ENCODE measurements at places on chromosomes 4 and X.

DNA sequence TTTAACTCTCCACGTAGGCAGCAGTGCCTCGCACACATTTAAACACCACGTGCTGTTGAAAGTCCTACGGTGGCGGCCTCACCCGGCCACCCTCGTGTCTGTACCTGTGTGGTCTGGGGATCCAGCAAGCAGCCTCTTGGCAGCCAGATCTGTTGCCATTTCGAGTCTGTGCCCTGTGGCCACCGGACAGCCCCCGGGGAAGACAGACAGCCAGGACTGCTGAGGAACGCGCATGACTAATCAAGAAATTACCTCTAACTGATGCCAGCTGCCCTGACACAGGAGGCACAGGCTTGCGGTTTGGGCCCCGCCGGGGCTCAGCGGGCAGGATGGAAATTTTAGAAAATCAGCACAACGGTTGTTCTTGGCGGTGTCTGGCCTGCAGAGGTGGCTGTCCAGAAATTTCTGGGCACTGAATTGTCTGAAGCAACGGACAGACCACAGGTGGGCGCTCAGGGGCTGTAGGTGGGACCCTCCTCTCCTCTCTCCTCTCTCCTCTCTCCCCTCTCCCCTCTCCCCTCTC is 15.6 kb upstream of the ASMTL start:
- DNase-seq, result no peak

GRCh38 chr4:94409962-94410361 is 41.8 kb upstream of the PDLIM5 start:
- no peak for DNase-seq

- DNase-seq, result no peak
Measured at GRCh38 chr4:79455216-79455615, 47.2 kb upstream of the GK2 start.

GRCh38 chr4:92305148-92305877 is 1.5 kb downstream of the GRID2 start:
- peak; percentile 74 for DNase-seq

DNA sequence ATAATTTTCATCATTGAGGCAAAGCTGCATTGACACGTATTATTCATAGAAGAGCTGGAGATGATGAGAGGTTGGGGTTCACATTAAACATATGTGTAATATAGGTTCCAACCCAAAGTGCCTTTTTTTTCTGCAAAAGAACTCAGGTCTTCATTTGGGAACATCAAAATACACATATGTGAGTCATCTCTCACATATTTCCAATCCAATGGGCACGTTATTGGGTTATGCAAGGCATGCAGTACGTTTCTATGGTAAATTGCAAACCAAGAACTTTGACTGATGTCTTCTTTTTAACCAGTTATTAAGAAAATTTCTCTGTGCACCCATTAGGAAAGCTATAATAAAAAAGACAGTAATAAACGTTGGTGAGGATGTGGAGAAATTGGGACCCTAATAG is 150.3 kb upstream of the FAM9B start:
- DNase-seq, result no peak

GRCh38 chrX:6292599-6292998 is 63.9 kb upstream of the NLGN4X start:
- DNase-seq, result peak; percentile 3

DNA sequence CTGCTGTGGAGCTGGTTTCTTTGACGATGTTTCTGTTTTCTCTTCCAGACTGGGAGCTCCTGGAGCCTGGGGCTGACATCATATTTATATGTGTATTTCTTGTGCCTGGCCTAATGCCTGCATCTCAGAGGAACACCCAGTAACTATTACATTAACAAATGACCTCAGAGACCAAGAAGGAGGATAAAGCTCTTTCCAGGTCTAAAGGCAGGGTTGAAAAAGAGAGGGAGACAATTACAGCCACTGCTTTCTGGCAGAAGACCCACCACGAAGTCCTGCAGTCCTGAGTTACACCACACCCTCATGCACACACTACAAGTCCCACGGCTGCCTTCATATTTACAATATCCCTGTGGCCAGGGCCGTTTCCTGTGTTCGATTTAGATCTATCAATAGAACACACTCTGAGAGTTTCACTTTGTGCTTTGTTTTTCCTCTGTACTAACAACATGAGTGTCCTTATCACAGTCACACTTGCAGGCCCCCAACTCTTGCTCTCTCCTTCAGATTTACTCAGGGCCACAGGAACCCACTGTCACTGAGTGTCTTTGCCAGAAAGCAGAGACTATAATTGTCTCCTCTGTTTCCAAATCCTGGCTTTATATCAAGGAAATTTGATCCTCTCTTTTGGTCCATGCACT is 535.5 kb downstream of the MID1IP1 start:
- no peak for DNase-seq

DNA sequence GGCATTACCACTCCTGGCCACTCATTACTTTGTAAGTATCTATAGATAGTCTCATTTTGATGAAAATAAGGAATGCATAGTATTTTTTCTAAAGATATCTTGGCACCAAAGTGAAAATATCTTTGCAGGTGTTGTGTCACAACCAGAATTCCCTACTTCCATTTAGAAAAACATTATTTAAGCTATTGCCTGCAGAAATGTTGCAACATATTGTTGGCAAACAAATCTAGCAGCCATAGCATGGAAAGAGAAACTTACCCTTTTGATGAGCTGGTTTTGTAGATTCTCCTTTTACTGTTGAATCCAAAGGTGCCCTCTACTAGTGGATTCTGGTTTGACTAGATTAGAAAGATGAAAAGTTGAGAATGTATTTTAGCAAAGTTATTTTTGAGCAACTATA is 138.8 kb downstream of the AREG start:
- DNase-seq, result no peak

- DNase-seq, result no peak
Measured at GRCh38 chrX:48560681-48561080, 13.6 kb upstream of the RBM3 start.

DNA sequence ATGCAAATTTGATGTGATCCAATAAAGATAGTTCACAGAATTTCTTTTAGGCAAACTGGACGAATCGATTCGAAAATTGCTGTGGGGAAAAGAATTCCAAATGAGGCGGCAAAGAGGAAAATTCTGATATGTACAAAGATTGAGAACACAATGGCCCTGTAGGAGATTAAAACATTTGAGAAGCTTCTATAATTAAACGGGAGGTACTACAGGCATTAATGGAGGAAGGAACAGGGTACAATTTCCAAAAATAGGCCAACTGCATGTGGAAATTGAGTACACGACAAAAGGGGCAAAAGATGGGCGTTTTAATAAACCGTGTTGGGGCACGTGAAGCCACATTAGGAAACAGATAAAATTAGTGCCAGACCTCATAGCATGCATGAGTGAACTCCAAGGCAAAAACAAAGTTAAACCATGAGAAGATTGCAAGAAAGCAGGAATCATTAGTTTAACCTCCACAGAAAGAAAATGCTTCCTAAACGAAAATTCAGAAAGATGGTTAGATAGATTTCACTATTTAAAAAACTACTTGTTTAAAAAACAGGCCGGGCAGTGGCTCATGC is 68.4 kb downstream of the DHRSX start:
- no peak for DNase-seq

- DNase-seq, result no peak
Measured at GRCh38 chrX:24662352-24662751, 15.2 kb upstream of the PCYT1B start.

- DNase-seq, result peak; percentile 10
Measured at GRCh38 chr4:186297013-186297645, 31.1 kb downstream of the F11 start.

GRCh38 chr4:10701702-10702460 is 17.3 kb upstream of the CLNK start:
- DNase-seq, result no peak

- no peak for DNase-seq
Measured at GRCh38 chrX:54794028-54794427, 4.0 kb downstream of the ITIH6 start.

DNA sequence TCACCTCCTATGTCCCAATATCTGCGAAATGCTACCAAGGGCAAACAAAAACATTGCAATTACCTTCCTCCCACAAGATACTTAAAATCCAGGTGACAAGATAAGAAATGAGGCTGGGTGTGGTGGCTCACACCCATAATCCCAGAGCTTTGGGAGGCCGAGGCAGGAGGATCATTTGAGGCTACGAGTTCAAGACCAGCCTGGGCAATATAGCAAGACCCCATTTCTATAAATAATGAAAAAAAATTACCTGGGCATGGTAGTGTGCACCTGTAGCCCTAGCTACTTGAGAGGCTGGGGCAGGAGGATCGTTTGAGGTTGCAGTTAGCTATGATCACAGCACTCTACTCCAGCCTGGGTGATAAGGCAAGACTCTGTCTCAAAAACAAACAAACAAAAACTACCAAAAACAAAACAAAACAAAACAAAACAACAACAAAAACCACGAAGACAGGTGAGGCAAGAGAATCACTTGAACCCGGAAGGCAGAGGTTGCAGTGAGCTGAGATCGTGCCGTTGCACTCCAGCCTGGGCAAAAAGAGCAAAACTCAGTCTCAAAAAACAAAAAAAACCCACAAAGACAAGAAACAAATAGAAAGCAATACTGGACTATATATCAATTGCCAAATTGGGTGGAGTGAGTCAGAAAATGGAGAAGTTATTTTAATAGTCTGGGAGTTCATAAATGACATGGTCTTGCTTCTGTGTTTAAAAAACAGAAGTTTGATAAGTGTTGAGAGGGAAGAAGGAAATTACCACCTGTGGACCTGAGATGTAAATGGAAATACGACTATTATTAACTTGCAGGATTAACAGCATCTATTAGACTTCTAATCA is 176.5 kb downstream of the FBXW7 start:
- no peak for DNase-seq

GRCh38 chr4:16250661-16251365 is 24.5 kb upstream of the TAPT1 start:
- no peak for DNase-seq

DNA sequence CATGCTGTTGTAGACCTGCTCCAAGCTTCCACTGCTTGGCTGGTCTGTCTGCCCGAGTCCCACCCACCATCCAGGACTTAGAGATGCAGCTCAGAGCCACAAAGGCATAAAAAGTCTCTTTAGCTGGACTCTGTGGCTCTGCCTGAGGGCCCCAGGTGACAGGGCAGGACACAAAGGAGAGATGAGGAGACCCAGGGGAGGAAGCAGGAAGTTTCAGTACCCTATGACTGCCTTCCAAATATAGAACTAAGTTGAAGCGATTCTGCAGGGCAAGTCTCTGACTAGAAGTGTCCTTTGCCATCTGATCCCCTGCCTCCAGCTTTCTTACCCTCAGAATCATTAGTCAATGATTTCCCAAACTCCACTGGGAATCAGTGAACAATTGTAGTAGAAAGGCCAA is 11.2 kb upstream of the CXCR3 start:
- no peak for DNase-seq

DNA sequence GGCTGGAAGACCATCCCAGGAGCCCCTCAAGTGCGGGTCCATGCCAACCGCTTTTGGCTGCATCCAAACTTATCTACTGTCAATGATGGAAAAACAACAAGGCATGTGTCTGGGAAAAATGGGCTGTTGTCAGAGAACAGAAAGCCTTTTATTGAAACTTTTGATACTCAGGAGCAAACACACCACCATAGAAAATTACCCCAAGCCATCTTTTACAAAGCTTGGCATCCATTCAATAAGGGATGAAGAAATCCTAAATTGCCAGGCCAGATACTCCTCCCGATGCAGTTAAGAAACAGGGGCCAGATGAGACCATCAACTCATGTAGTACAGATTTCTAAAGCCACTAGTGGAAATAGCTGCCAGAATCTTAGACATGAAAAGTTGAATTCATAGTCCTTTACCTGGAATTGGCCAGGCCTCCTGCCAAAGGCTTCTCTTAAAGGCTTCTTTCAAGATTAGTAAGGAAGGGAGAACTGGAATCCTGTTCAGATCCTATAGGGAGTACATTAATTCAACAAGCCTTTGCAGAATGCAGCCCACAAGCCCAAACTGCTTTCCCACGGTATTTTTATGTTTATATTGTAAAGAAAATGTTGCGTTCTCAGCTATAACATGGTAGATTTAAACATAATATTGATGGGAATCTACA is 145.4 kb upstream of the MAP3K15 start:
- no peak for DNase-seq

GRCh38 chr4:113811359-113811758 is 49.8 kb upstream of the CAMK2D start:
- no peak for DNase-seq

DNA sequence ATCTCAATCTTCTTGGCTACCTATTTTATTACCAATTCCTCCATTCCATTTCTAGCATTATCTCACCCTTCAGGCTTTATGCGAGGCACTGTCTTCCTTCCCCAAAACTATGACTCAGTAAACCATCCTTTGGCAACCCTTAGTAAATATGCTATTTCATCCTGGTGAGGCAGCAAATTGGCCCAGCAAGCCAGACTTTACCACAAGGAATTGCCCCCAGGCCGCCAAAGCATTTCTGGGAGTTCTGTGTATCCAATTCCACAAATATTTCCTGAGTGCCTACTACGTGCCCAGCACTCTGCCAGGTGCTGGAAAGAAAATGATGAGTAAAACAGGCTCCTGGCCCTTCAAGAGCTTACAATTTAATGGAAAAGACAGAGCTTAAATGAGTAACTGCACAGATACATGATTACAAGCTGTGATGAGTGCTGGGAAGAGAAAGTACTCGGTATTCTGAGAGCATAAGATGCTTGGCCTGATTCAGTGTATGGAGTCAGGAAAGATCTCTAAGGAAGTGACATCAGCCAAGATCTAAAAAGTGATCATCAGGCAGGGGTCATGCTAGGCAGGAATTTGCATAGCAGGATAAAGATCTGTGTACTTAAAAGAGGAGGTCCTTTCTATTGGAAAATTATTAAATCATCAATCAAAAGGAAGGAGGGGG is 193.8 kb downstream of the ADAMTS3 start:
- no peak for DNase-seq

DNA sequence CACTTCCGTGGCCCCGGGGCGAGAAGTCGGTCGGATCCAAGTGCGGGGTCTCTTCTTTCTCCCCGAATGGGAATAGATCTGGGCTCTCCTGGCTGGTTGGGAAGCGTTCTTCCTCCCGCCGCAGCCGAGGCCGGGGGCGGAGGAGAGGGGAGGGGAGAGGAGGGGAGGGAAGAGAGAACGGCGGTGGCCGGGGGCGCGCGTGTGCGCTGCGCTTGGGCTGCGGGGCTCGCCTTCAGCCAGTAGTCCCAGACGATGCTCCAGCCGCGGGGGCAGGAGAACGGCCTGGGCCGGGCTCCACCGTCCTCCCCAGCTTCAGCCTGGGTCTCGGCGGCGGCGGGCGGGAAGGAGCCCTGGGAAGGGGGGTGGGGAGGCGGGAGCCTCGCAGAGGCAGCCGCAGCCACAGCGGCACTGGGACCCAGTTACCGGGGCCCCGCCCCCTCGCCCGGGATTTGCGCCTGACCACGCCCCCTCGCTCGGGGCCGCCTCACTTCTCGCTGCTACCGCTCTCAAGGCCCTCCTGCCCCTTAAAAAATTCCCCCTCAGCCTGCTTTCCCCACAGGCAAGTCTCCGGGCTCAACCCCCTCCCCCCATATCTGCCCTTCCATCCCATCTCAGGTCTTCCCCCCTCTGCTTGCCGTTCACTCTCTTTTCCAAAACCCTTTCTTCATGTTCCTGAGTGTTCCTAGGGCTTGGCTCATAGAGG is at the start of gene FGD1:
TSS of gene FGD1 (minus strand) at position 421 of the 703 bp plus-strand sequence. CDS start 802 bp downstream, outside the sequence.
- peak; percentile 81 for DNase-seq

DNA sequence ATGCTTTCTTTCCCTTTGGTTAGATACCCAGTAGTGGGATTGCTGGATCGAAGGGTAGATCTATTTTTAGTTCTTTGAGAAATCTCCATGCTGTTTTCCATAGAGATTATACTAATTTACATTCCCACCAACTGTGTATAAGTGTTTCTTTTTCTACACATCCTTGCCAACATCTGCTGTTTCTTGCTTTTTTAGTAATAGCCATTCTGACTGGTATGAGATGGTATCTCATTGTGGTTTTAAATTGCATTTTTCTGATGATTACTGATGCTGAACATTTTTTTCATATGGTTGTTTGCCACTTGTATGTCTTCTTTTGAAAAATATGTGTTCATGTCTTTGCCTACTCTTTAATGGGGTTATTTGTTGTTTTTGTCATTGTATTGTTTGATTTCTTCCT is 6.6 kb upstream of the AGA start:
- no peak for DNase-seq

Data from HEK293T (cell line).